GM04504 (cell line): ENCODE measurements at places on chromosomes 12 and 14.

GRCh38 chr12:31005944-31006361 lies 67.7 kb upstream of the DDX11 start:
- DNase-seq = no peak

- DNase-seq = no peak
Measured at GRCh38 chr14:54627219-54627539, 60.3 kb downstream of the SAMD4A start.

GRCh38 chr12:51395283-51396230 lies 4.4 kb upstream of the GALNT6 start:
- DNase-seq = no peak

GRCh38 chr14:75667099-75667765 lies 6.2 kb downstream of the TTLL5 start:
- DNase-seq = no peak

DNA sequence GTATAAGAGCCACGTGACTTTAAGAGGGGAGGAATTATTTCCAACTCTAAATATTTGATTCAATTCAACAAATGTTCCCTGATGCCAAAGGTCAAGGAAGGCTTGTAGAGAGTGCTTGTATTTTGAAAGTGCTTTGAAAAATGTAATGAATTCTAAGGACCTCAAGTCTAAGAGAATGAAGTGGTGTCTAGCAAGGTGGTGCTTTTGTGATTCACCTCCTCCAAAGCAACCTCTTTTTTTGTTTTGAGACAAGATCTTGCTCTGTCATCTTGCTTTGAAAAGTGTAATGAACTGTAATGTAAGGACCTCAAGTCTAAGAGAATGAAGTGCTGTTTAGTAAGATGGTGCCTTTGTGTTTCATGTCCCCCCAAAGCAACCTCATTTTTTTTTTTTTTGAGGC lies 13.7 kb downstream of the AK7 start:
- DNase-seq = no peak

DNA sequence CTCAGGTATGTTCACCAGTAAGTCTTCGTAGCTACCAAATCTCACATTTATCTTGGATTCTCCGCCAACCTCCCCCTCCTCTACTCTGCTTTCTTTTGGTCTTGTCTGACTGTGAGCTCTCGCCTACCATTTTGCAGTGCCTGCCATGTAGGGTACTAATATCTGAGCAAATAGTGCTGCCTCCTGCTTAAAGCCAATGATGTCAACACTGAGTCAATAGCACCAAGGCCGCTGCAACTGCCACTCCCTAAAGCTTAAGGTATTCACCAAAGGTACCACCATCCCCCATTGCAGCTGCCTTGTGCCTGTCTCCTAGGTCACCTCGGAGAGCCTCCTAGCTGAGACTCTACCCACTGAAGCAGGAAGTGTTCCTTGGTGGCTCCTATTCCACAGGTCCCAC lies 114.8 kb upstream of the FUT8 start:
- DNase-seq = no peak

DNA sequence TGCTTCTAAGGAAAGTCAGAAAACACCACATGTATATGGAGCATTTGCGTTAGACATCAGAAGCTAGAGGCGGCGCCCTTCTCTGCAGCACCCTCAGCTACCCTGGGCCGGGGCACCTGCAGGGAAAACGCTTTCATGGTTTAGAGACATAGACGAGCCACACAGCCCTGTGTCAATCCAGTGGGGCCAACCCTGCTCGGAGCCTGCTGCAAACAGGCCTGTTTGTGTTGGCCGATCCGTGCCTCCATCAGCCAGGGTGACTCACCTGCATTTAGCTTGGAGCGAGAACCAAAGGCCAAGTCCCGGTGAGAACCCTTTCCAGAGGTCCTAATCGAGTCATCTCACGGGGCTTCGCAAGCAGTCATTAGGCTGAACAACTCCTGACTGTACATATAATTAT lies 19.5 kb upstream of the FZD10 start:
- no peak for DNase-seq

- DNase-seq = no peak
Measured at GRCh38 chr12:109764776-109765445, 51.3 kb downstream of the FAM222A start.

- DNase-seq = peak; percentile 34
Measured at GRCh38 chr12:13390381-13390861, 193.9 kb downstream of the EMP1 start.

DNA sequence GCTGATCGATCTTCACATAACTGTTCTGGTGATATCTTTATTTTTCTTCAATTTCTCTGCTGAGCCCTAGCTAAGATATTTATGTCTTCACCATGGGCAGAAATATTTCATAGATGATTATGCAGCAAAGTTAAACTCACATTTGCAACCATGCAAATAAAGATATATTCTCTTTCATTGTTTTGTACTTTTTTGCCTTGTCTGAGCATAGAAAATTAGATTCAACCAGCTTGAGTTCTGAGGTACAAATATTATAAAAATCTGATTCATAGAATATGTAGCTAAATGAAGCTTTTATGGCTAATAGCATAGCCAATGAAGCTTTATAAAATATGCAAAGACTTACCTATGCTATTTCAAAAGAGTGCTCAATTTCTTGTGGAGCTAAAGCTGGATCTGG lies at the start of gene TAS2R13:
Gene TAS2R13 (minus strand): TSS at position 101 of the 400 bp plus-strand sequence. CDS start 264 bp downstream, outside the sequence.
- DNase-seq = no peak

DNA sequence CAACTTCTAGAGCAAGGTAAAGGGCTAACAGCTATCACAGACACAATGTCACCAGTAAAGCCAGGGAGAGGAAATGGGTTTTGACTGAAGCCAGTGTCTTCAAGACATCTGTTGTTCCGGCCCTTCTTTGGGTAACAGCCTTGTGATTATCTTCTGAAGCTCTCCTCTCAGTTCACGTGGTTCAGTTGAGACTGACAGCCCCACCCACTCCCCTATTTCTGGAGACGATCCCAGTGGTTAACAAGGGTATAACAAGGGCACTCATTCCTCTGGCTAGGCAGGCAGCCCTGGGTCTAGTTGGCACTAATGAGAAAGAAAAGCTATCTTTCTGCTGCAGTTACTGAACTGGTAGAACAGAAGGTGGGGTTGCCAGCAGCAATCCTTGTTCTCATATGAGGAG lies 6.9 kb downstream of the GNPTAB start:
- no peak for DNase-seq

DNA sequence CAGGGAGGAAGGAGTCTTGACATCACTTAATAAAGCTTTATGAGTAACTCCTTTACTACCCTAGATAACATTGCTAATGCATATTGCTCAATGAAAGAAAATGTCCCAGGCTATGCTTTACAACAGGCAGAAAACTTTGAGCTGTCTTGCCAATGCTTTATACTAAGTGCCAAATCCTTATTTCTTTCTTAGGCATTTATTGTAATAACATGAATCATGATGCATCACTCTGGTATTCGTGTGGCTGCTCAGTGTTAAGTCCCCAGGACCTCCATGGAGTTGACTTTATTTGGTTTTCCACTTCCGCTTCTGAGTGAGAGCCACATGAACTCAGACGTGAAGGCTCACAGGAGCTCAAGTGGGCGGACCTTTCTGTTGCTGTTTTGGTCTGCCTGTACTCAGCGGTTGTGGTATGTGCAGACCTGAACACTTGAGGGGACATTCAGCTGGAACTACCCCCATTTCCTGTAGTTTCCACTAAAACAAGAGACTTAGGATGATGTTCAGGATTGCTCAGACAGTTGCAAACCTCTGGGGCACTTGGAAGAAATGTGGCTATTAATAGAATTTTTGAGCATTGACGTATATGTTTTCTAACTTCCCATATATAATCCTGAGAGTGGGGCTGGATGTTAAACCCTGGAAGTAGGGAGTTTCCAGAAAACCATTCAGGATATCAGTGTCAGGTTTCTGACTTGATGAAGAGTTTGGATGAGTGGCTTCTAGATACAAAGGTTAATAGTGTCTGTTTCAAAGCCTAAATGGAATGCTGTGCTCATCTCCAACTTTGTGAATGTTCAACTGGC lies 258.6 kb downstream of the MSRB3 start:
- DNase-seq = peak; percentile 98

GRCh38 chr12:123389560-123390351 lies 5.8 kb downstream of the KMT5A start:
- DNase-seq = no peak

- DNase-seq = no peak
Measured at GRCh38 chr12:23356927-23357708, 592.4 kb downstream of the SOX5 start.

GRCh38 chr12:105921872-105922669 lies 216.7 kb downstream of the NUAK1 start:
- DNase-seq = no peak

DNA sequence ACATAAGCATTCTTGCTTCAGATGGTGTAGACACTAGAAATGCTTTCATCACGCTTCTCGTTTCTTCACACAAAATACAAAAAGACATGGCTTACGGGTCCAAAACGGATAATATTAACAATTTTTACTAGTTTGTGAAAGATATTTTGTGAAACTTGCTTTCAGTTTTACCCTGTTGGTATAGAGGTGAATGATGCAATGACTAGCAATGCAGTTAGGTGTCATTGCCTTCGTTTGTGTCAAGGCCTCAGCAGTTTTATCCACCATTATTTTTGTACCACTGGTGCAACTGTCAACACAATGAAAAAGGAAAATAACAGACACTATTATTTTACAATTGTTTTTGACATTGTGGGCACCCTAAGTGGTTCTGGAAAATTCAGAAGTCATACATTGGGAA lies 323.0 kb downstream of the FLRT2 start:
- no peak for DNase-seq

DNA sequence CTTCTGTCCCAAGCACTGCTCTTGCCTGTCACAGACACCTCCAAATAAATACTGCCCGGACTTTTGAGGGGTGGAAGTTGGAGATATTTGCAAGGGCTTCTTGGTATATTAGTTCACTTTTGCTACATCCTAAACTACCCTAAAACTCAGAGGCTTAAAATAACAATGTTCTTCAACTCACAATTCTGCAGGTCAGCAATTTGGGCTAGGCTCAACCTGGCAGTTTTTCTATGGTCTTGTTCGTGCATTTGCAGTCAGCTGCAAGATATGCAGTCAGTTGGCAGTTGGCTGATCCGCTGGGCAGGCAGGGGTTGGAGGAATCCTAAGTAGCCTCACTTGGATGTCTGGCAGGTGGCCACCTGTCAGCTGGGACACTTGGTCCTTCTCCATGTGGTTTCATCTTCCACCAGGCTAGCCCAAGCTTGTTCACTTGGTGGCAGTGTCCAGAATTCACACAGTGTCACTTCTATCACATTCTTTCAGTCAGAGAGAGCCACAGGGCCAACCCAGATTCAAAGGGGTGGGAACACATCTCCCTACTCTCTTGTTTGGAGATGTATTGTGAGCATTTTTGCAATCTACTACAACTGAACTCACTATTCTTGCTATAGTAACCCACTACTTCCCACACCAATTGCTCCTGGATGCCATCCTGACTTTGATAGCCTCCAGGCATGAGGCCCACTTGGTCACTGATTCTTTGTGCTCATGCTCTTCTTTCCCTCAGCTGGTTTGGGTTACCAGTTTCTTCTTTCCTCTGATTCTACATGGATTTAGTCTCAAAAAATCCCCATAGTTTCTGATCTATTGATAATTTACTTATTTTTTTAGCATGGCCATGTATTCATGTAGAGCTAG lies 27.8 kb upstream of the CAPRIN2 start:
- no peak for DNase-seq

- peak; percentile 60 for DNase-seq
Measured at GRCh38 chr12:79547735-79548609, 142.8 kb downstream of the PAWR start.

DNA sequence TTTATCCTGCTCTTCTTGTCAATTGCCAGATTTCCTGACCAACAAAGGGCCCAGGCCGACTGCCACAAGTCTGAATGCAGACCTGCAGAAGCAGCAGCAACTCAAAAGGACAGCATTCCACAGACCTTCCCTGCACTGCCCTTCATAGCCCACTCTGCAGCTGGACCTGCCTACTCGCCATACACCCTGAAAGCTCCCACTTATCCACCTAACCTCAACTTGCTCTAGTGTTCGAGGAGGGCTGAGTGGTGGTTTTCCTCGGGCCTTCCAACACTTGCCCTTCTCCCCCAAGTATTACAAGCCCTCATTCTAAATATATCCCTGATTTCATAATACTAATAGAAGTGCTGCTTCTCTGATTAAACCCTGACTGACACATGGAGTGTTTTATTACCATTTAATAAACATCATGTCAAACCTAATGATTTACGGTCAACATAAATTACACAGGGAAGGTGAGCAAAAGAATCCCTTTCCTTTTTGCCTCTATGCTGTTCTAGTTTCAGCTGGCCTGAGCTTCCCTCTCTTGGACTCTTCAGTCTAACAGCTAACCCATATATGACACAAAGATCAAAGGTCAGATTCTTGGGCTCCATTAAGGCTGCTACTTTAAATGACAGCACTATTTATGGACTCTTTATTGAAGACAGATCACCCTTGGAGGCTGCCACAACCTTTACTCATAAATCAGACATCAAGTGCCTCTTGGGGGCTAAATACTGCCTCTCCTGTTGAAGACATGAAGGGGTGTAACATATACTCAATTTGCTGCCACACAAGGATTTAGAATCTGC lies 1546.9 kb upstream of the TMEM132C start:
- no peak for DNase-seq

DNA sequence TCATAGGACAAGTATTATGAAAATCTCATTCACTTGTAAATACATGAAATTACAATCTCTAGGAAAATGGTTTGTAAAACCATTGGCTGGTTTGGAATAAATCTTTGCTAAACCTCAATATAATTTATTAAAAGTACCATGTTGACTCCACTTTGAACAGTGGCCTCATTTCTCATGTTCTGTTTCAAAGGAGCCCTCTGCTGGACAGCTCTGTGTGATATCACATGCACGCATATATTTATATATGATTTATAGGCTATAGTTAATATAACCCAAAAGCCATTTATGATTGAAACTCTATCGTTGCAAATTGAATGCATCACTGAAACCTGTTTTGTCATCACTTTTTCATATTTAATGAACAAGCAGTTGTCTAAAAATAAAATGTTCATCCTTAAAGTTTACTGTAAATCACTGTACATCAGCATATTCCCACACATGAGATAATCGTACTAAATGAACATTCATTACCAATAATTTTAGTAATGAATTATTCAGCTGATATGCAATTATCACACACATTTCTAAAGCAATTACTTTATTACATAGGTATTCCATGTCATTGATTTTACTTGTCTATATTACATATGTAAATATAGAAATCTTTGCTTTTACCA lies 493.8 kb downstream of the NPAS3 start:
- peak; percentile 9 for DNase-seq

- DNase-seq = no peak
Measured at GRCh38 chr12:46230983-46231382, 37.9 kb downstream of the SLC38A1 start.

GRCh38 chr14:95545515-95546168 lies 10.8 kb downstream of the GLRX5 start:
- peak; percentile 42 for DNase-seq
